ENCODE measurements at places on chromosomes 1 and 21. TPM values are rescaled to one million over a fixed set of nuclear protein-coding genes. Genes with fewer than 3 reads are reported as not detected.

RSPH1 gene
- total RNA-seq, result 1.9 TPM

COL24A1 gene
- total RNA-seq, result 4.3 TPM

CD1E gene
- total RNA-seq, result not detected

A3GALT2 gene
- total RNA-seq, result not detected

RNASEL gene
- 6.5 TPM for total RNA-seq

DNAJC6 gene
- total RNA-seq, result 2.0 TPM

S100A7A gene
- total RNA-seq, result 0.16 TPM

DPT gene
- 75.2 TPM for total RNA-seq

KCNE1 gene
- total RNA-seq, result 6.4 TPM

CD84 gene
- total RNA-seq, result 3.0 TPM

SLC25A34 gene
- 0.10 TPM for total RNA-seq

ADCY10 gene
- total RNA-seq, result not detected
